Ovary (tissue), 10 donors: ENCODE measurements at places on chromosomes 1 and 21.

DNA sequence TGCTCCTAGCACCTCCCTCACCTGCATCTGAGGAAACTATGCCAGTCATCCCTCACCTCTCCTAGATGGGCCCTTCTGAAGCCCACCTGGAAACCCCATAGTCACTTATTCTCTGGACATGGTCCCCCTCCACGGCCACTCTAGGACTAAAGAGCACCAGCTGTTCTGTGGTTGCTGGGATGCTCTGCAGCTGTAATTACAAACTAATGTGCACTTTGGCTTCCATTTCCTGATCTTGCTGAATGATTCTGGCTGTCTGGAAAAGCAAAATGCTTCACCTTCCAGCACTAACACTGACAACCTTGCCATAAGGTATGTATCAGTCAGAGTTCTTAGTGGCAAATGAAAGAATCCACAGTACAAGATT, 48.7 kb upstream of the PSEN2 start:
- H3K4me3 ChIP-seq: no peak overlapping the region
- no peaks in the 10 kb centered on the region for H3K27me3 ChIP-seq
- peak overlapping the region; percentile 70 for H3K27ac ChIP-seq
- H3K4me1 ChIP-seq: peaks cover 2% of the 10 kb centered on the region
- no peaks in the 10 kb centered on the region for H3K36me3 ChIP-seq
- no peak for DNase-seq

DNA sequence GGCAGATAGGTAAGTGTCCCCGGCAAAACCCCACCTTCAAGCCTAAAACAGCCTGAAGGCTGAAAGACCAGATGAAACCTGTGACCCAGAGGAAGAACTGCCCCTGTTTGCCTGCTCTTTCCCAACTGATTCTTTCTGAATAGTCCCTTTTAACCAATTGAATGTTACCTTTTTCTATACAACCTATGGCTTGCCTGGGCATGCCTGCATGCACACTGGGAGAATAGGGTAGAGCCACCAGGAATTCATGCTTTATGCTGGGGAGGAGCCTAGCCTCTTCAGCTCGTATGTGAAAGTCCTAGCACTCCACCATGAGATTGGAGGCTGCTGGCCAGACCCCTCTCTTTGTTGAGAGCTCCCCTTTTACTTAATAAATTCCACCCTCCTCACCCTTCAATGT, 340.0 kb downstream of the PTBP2 start:
- H3K27ac ChIP-seq: no peak overlapping the region
- no peak for DNase-seq
- H3K4me1 ChIP-seq: no peaks in the 10 kb centered on the region

GRCh38 chr1:27113861-27114260, 41.1 kb downstream of the SLC9A1 start:
- H3K27ac ChIP-seq: no peak overlapping the region
- no peak for DNase-seq
- H3K4me3 ChIP-seq: no peak overlapping the region
- no peaks in the 10 kb centered on the region for H3K27me3 ChIP-seq
- H3K36me3 ChIP-seq: no peaks in the 10 kb centered on the region

GRCh38 chr1:118154220-118154619, 30.8 kb downstream of the SPAG17 start:
- H3K27me3 ChIP-seq: no peaks in the 10 kb centered on the region
- H3K27ac ChIP-seq: no peak overlapping the region
- no peak for DNase-seq
- no peaks in the 10 kb centered on the region for H3K4me1 ChIP-seq

GRCh38 chr1:33257772-33258712, 1.8 kb downstream of the ZNF362 start:
- no peak overlapping the region for H3K27ac ChIP-seq
- H3K36me3 ChIP-seq: no peaks in the 10 kb centered on the region
- no peaks in the 10 kb centered on the region for H3K27me3 ChIP-seq
- H3K4me3 ChIP-seq: peak overlapping the region; percentile 44
- peaks cover 20% of the 10 kb centered on the region for H3K4me1 ChIP-seq

DNA sequence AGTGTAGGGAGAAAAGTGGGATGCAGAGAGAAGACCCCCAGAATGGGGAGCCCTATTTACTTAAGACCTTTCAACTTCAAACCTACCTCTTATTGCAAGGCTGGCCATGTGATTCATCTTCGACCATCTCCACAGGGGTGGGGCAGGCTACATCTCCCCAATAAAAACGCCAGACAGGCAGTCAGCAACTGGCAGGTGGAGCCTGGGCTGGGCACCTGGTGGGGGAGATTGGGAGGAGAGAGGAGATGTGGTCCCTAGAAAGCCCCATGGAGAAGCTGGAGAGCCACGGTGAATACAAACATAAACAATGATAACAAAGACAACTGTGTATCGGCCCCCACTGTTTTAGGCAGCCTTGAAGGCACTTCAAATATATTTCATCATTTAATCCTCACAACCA, 336.7 kb upstream of the PROX1 start:
- H3K27me3 ChIP-seq: no peaks in the 10 kb centered on the region
- DNase-seq: no peak
- H3K36me3 ChIP-seq: no peaks in the 10 kb centered on the region
- no peaks in the 10 kb centered on the region for H3K4me1 ChIP-seq
- H3K27ac ChIP-seq: no peak overlapping the region

DNA sequence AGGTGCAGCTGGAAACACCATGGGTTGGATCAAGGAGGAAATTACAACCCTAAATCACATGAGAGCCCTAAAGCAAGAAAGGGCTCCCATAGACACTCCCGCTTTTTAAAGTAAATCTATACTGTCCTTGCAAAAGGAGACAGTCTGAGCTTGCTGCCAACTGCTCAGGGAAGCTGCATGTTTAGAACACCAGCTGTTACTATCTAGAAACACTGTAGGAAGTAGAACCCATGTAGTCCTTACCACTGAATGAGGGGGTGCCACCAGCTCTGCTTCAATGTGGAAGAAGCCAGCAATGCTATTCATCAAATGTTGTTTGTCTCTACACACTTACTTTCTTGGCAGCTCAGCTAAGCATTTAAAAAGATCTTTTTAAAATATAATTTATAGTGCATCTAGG, 79.8 kb downstream of the PIGK start:
- H3K27me3 ChIP-seq: no peaks in the 10 kb centered on the region
- no peaks in the 10 kb centered on the region for H3K4me1 ChIP-seq
- H3K4me3 ChIP-seq: no peak overlapping the region
- DNase-seq: no peak

GRCh38 chr1:18751425-18751824, 108.0 kb downstream of the TAS1R2 start:
- H3K4me1 ChIP-seq: no peaks in the 10 kb centered on the region
- no peaks in the 10 kb centered on the region for H3K27me3 ChIP-seq
- no peaks in the 10 kb centered on the region for H3K36me3 ChIP-seq
- H3K27ac ChIP-seq: no peak overlapping the region
- no peak for DNase-seq
- no peak overlapping the region for H3K4me3 ChIP-seq

- no peak overlapping the region for H3K27ac ChIP-seq
- no peaks in the 10 kb centered on the region for H3K4me1 ChIP-seq
- no peaks in the 10 kb centered on the region for H3K27me3 ChIP-seq
- no peak for DNase-seq
- no peaks in the 10 kb centered on the region for H3K36me3 ChIP-seq
Measured at GRCh38 chr1:238052496-238053266, 162.0 kb upstream of the ZP4 start.

- H3K4me3 ChIP-seq: no peak overlapping the region
- no peak overlapping the region for H3K27ac ChIP-seq
- H3K36me3 ChIP-seq: no peaks in the 10 kb centered on the region
- H3K4me1 ChIP-seq: peaks cover 3% of the 10 kb centered on the region
- no peak for DNase-seq
Measured at GRCh38 chr21:36478207-36478701, 1.7 kb downstream of the CLDN14 start.
